Stimulated activated CD4-positive, alpha-beta T cell treated with anti-CD3 and anti-CD28 coated beads, Interleukin-12 subunit alpha, Interleukin-12 subunit beta, amount 100 ng/mL, for 4 hours (primary cell): ENCODE measurements at places on chromosomes 5 and 9.

GRCh38 chr5:158200619-158201018 is 341.7 kb upstream of the CLINT1 start:
- DNase-seq = no peak

DNA sequence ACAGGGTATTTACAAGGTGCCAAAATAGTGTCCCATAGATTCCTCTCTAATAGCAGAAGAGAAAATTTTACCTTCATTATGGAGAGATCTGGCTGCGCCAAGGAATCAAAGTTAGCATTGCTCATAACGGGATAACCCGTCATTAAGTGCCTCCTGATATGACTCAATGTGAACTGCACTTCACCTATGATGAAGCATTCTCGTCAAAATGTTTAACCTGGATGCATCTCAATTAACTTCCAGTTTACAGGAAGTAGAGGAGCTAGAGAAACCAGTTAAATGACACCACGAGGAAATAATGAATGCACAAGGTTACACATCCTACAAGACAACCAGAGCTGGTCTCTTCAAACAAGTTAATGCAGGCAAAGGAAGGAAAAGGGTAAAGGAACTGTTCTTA is 17.2 kb downstream of the FBXW11 start:
- DNase-seq = no peak

GRCh38 chr5:84859056-84859455 is 474.4 kb upstream of the EDIL3 start:
- DNase-seq = no peak

DNA sequence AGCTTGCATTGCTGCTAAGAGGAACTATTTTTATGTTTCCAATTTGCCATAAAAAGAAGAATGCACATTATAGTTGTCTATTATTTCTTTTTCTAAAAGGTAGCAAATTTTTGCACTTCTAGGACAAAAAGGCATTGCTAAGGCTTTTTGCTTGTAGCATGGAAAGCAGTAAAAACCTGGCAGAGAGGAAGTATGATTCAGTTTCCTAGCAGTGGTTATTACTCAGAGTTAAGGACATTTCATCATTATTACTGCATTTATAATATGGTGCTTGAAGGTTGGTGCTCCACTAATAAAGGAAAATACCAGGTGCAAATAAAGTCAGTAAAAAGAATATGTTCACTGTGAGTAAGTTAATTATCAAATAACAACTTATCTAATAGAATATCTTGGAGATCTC is 179.8 kb upstream of the PLPPR1 start:
- no peak for DNase-seq

DNA sequence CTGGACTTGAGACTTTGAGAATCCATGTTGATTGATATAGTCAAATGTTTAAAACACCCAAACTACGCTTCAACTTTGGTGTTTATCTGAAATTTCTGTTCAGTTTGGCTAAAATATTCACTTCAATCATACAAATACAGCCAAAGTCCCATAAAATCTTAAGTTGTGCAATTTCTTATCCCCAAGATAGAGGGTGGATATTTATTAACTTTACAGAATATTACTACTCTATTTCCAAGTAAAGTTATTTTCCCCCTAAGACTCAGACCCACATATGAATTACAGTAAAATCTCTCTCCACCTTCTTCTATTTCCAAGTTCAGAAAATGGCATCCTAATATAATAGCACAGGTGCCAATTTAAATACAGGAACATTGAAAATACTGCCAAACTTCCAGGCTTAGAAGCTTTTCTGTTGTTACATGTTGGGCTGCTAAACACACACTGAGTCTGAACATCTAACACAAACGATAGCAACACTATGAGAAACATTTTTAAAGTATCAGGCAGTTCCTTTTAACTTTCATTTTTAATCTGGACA is 290.3 kb downstream of the EBF1 start:
- DNase-seq = no peak

- DNase-seq = no peak
These were observed 74.8 kb downstream of the ICE1 start for GRCh38 chr5:5497152-5497788.

- DNase-seq = no peak
These were observed 17.9 kb upstream of the PAM start for GRCh38 chr5:102737161-102737560.

DNA sequence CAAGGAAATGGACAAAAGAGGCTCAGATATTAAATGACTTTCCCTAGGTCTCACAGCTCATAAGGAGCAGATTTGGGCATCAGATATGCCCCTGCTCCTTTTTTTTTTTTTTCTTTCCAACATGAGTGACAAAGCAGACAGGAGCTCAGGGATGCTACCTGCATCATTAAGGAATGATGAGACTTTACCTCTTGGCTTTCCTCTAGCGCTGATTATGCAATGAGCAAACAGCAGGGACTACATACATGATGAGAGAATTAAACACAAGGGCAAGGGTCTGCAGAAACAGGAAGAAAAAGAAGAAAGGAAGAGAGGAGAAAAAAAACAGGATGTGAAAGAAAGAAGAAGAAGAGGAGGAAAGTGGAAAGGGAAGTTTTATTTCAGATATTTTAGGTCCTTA is 179.9 kb downstream of the PPP2R2B start:
- no peak for DNase-seq

- no peak for DNase-seq
These were observed 536 bp upstream of the SLC6A7 start for GRCh38 chr5:150189326-150189725.

- no peak for DNase-seq
These were observed 36.6 kb downstream of the UHRF2 start for GRCh38 chr9:6449645-6450044.

GRCh38 chr9:76510041-76510440 is 51.1 kb downstream of the GCNT1 start:
- no peak for DNase-seq

- DNase-seq = no peak
These were observed 35.4 kb upstream of the SLC28A3 start for GRCh38 chr9:84375954-84376353.

DNA sequence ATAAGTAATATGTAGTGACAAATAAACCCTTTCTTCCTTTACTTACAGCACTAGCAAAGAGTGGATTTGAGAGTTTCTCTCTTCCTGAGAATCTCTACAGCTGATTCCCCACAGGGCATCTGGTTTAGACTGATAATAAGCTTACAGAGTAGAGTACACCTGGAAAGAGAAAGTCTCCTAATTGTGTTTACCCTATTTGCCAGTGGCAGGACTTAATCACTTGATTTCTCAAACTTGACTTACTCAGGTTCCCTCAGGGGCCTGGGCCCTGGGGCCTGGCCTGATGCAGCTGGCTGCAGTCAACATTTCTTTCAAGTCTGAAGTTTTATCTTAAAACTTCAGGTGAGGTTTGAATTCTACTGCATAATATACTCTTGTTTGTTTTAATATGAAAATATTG is 38.0 kb upstream of the UBTD2 start:
- no peak for DNase-seq
